ENCODE measurements at places on chromosomes 6 and 20.

- DNase-seq: peak; percentile 38
Measured at GRCh38 chr6:166419286-166419685, 36.5 kb upstream of the MPC1 start.

DNA sequence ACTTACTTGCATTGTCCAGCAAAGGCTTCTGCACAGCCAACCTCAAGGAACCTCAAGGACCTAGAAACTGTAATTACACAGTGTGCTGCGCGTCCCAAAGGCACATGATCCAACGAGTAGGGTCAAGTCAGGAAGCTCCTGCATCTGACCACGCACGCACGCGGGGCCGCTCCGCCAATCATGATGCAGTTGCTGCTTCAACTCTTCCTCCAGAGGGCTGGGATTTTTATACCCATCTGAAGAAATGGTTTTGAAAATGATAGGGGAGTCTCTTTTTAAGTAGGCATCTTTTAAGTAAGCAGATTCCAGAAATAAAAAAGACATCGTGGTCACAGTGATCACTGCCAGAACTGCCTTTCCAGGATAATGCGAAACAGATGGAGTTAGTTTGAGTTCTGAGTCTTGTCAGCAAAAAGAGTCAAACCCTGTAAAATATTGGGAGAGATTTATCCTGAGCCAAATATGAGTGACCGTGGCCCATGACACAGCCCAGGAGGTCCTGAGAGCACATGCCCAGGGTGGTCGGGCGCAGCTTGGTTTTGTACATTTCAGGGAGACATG lies 34.0 kb downstream of the KIF25 start:
- no peak for DNase-seq

GRCh38 chr6:17813542-17813941 lies 106.8 kb upstream of the NUP153 start:
- DNase-seq: no peak

DNA sequence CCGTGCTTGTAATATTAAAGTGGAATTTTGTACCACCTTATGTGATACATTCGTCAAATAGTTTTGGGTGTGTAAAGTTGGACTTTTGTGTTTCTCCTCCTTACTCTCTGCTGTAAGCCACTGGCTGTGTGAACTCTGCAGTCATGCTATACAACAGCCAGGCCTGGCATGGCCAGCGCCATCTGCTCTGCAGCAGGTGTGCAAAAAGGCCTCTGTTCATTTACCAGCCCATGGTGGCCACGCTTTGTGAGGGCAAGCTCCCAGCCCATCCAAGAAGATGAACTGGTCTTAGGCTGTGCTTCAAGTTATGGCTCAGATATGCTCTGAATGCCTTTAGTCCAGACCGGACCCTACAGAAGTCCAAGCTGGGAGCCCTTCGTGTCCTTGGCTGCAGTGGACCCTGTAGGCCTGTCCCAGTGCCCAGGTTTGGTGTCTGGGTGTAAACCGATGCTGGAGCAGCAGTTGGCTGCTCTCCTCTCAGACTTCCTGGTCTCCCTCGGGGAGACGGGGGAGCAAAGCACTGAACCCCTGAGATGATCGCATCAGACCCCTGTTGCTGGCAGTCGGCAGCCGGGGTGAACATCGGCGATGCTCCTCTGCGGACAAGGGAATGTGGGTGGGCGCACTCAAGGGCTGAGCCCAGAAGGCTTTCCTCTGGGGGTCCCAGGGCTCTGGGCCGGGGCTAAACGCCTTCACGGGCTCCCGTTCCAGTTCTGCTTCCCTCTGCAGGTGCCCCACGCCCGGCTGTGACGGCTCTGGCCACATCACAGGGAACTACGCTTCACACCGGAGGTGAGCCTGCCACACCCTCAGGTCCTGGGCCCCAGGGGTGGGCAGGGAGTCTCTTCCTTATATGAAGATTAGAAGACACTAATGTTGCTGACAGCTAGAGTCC lies 28.6 kb upstream of the PCMTD2 start:
- no peak for DNase-seq

- no peak for DNase-seq
Measured at GRCh38 chr6:103675807-103676406, 1183.8 kb downstream of the HACE1 start.

DNA sequence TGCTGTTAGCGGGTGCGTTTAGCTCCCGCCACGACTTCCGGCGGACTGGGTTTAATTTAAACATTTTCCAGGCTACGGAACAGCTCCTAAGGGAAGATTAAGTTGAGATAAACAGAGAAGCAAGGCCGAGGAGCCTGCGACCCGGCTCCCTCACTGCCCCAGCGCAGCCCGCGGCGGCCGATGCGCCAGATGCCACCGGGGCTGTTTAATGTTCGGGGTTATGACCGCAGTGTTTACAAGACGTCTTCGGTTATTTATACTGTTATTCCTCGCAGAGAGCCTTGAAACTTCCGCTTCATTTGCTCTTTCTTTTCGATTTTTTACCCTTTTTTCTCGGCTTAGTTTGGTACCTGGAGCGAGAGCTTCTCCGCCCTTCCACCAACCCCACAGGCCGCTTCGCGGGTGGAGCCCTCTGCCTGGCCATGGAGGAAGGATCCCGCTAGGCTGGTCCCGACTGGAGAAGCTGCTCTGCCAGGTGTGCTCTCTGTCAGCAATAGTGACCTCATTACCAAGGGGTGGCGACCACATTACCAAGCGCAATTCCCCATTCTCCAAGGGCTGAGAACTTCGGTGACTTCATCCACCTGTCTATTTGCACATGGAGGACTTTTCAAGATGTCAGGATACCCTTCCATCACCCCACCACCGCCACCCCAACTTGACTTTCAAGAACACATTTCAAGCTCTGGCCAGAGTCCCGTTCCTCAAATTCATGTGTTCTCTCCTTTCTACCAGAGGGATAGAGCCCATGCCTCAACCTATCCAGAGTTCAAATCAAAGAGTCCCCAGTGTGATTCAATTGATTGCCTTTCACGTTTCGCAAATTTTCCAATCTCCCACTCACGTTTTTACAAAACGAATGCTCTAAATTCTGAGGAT lies 4.1 kb downstream of the TCF21 start:
- DNase-seq: no peak

- DNase-seq: no peak
Measured at GRCh38 chr6:37559501-37559900, 59.8 kb upstream of the CCDC167 start.

DNA sequence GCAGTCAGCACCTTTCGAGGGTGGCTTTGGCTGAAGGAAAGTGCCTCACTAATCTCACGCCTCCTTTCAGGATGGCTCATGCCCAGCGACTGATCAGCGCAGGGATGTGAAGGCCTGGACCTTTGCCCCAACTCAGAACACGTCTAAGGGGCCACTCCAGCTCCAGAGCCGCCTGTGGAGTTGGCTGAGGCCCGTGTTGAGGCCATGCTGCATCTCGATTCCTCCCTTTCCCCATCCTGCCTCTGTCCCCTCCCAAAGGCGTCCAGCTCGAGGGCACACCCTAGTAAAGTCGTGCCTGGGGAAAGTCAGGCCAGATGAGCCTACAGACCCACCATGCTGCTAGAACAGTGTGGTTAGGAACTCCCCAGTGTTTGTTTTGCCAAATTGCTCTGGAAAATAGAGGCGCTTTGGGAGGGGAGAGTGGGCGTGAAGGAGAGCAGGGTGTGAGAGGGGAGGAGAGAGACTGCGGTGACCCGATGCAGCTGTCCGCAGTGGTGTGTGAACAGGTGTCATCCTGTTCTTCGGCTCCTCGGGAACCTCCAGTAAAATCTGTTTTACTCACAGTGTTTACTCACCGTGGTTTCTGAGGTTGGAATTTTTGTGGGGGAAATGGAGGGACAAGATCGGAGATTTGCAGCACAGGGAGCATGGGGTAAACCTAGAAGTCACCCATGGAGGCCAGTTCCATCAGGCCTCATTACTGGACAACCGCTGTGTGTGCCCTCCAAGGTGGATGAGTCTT lies 85.0 kb upstream of the PMEPA1 start:
- DNase-seq: no peak

GRCh38 chr20:33600981-33601380 lies 61.1 kb upstream of the C20orf144 start:
- DNase-seq: no peak

- DNase-seq: no peak
Measured at GRCh38 chr6:31578184-31579118, 3.1 kb downstream of the TNF start.

- no peak for DNase-seq
Measured at GRCh38 chr6:101126501-101126900, 245.4 kb upstream of the ASCC3 start.

- no peak for DNase-seq
Measured at GRCh38 chr6:122692175-122692598, 82.0 kb downstream of the PKIB start.

GRCh38 chr6:130396722-130397121 lies 30.9 kb downstream of the TMEM200A start:
- DNase-seq: no peak

GRCh38 chr20:51272401-51272800 lies 249.5 kb upstream of the KCNG1 start:
- no peak for DNase-seq

DNA sequence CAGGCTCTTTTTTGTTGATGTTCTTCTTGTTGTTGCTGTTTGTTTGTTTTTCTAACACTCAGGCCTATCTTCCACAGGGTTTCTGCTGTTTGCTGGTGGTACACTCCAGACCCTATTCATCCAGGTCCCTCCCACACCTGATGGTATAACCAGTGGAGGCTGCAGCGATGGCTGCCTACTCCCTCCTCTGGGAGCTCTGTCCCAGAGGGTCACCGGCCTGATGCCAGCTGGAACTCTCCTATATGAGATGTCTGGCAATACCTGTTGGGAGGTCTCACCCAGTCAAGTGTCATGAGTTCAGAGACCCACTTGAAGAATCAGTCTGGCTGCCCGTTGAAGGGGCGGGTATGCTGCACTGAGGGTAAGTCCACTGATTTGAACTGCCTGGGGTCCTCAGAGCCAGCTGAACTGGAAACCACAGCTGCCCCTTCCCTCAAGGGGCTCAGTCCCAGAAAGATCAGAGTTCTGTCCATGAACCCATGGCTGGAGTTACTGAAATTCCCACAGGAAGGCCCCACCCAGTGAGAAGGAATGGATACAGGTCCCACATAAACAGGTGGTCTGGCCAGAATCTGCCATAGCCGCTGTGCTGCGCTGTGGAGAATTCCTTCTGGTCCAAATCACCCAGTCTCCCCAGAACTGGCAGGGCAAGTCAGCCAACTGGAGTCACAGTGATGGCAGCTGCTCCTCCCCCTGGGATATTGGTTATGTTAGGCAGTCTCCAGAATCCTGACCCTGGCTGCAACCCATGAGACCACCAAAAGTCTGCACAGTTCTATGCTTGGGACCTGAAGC lies 664.4 kb downstream of the FRK start:
- no peak for DNase-seq

DNA sequence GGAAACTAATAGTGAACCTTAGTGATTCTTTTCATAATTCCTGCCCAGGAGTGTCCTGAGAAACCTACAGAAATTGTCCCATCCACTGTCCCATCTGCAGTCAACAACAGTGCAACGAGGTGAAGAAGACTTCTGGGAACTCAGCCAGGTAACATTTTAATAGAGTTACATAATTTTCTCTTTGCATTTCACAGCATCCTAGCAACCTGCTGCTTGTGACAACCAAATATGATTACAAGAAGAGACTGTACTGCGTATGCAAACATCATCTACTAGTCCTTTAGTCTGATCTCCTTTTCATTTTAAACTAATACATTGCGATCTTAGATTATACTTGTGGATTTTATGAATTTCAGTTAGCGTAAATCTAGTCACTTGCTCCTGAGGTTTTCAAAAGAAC lies 951.6 kb downstream of the TFAP2A start:
- DNase-seq: no peak

GRCh38 chr6:100322886-100323285 lies 141.8 kb downstream of the SIM1 start:
- no peak for DNase-seq

- DNase-seq: no peak
Measured at GRCh38 chr6:33315793-33316602, 1.5 kb downstream of the ZBTB22 start.

DNA sequence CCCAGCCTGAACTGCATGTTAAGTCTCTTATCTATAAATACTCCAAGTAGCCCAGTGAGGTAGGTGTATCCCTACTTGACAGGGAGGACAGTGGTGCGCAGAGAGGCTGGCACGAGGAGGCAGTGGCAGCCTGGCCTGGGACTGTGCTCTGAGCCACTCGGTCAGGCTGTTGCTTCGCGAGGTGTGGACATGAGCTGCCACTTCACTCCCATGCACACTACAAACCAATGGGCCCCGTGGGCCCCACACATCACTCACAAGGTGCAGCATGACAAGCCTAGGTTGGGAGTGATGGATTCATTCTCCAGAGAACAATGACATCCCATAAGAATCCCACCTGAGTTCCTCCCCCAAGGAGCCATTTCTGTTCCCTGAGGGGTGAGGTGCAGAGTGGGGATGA lies 54.9 kb downstream of the TMEM242 start:
- no peak for DNase-seq

- DNase-seq: no peak
Measured at GRCh38 chr6:6518631-6519427, 69.7 kb upstream of the LY86 start.

- DNase-seq: no peak
Measured at GRCh38 chr6:18978337-18979128, 591.4 kb downstream of the RNF144B start.

DNA sequence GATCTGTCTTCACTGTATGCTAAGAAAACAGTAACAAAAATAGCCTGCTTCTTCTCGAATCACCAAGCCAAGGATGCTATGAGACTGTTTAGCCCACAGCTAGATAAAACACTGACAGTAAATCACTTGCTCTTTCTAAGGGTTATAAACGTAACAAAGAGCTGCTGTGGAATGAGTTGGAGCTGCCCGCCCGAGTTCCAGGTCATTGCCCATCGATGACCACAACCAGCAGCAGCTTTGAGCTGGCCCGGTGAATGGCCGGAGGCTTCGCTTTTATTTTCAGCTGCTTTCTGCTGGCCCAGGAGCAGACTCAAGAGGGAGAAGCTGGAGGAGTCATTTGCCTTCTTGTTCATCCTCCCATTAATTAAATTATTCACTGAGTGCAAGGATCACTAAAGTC lies 82.2 kb upstream of the CDH4 start:
- no peak for DNase-seq

DNA sequence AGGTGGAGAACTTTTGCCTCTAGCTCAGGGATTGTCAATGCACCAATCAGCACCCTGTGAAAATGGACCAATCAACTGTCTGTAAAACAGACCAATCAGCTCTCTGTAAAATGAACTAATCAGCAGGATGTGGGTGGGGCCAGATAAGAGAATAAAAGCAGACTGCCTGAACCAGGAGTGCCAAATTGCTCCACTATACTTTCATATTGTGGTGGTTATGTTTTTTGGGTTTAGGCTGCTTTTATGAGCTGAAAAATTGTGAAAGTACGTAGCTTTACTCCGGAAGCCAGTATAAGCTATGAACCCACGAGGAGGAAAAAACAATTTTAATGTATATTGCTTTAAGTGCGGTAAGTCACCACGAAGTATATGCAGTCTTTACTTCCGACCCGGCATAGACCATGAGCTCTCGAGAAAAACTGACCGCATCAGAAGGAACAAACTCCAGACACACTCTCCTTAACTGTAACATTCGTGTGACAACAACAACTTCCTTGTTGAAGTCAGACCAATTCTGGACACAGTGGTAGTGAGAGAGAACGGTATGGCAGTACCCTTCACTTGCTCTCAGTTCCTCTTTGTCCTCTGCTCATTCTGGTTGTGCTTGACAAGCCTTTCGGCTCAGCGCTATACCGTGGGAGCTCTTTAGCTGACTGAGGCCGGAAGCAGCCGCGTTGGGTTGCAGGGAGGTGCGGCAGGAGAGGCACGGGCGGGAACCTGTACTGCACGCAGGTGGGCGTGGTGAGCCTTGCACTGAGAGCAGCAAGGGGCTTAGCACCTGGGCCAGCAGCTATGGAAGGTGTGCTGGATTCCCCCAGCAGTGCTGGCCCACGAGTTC lies 81.9 kb upstream of the E2F3 start:
- DNase-seq: peak; percentile 55

- no peak for DNase-seq
Measured at GRCh38 chr6:84422380-84422968, 195.0 kb upstream of the CEP162 start.

Data from T-helper 22 cell (primary cell).